ENCODE measurements at places on chromosomes 1 and 21. TPM values are rescaled to one million over a fixed set of nuclear protein-coding genes. Genes with fewer than 3 reads are reported as not detected.

DNA sequence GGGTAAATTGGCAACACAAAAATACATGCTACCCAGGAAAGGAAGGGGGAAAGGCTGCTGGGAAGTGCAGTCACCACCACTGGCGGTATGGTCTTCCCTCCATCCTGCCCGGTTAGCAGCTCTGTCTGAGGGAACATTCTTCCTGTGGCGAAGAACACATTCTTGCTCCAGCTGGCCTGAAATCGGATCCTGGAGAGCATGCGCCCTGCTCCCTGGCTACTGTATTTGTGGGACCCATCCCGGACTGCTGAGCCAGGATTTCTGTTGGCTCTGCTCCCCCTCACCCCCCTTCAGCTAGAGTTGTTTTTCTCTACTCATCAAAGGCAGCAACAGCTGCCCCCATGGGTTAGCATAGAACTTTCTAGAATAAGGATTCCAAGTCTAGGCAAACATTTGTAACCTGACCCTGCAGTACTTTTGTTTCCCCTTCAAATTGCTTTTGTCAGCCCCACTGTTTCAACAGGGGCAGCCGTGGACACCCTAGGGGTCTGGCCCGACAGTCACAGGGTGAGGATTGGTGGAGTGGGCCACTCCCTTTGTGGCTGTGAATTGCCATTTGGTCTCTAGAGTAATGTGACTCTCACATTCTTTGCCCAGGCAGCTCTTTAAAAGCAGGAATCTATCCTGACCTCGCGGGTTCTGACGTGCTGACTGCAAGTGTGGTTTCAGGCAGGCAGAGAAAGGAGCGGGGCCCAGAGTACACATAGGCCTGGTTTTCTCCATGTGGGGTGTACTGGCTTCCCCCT, 157.7 kb downstream of the TOMM20 start:
- peak overlapping the region; percentile 45 for H3K4me3 ChIP-seq
- no peaks in the 10 kb centered on the region for H3K36me3 ChIP-seq
- H3K27ac ChIP-seq: peak overlapping the region; percentile 74
- no peaks in the 10 kb centered on the region for H3K27me3 ChIP-seq
- peaks cover 10% of the 10 kb centered on the region for H3K4me1 ChIP-seq

- H3K4me1 ChIP-seq: no peaks in the 10 kb centered on the region
- DNase-seq: no peak
- H3K27me3 ChIP-seq: no peaks in the 10 kb centered on the region
- H3K27ac ChIP-seq: no peak overlapping the region
- H3K4me3 ChIP-seq: no peak overlapping the region
- H3K36me3 ChIP-seq: no peaks in the 10 kb centered on the region
Observed at GRCh38 chr1:9075022-9075421, 5.6 kb upstream of the SLC2A5 start.

DNA sequence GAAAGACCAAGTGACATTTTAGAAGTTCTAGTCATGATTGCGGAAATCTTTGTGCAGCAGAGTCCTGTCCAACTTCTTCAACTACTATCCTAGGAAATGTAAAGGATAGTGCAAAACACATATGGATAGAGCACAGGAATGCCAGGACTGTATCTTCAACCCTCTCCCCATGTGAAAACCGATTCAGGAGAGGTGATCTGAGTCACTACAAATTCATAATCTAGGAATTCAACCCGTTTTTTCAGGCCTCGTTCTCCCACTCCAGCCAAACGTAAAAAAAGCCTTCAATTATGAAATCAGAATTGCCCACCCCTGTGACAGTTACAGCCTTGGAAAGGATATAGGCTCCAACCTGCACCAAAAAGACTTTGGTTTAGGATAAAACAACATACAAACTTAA, 52.9 kb upstream of the RGS1 start:
- DNase-seq: no peak
- H3K36me3 ChIP-seq: no peaks in the 10 kb centered on the region
- H3K27me3 ChIP-seq: no peaks in the 10 kb centered on the region
- no peak overlapping the region for H3K4me3 ChIP-seq
- H3K27ac ChIP-seq: no peak overlapping the region

DNA sequence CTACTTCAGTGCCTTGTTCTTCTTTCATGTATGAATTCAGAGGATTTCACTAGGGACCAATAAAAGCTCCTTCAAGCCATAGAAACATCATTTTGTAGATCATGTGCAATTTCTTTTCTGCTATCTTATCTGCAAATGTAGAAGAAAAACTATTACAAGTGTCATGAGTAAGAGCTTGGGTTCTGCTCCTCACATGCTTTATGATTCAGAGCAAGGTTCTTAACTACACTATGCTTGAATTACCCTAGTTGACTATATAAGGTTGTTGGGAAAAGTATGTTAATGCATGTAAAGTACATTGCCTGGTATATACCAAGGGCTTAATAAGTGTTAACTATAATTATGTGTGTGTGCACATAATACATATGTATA, 91.4 kb upstream of the S1PR1 start:
- no peaks in the 10 kb centered on the region for H3K4me1 ChIP-seq
- no peak overlapping the region for H3K27ac ChIP-seq
- DNase-seq: no peak
- no peaks in the 10 kb centered on the region for H3K36me3 ChIP-seq

GRCh38 chr21:44880405-44881197, 7.1 kb upstream of the PTTG1IP start:
- no peak overlapping the region for H3K4me3 ChIP-seq
- no peak for DNase-seq
- H3K4me1 ChIP-seq: no peaks in the 10 kb centered on the region
- no peaks in the 10 kb centered on the region for H3K27me3 ChIP-seq

GRCh38 chr21:14842601-14843000, 222.2 kb downstream of the NRIP1 start:
- H3K4me3 ChIP-seq: no peak overlapping the region
- no peak overlapping the region for H3K27ac ChIP-seq
- no peaks in the 10 kb centered on the region for H3K4me1 ChIP-seq

DNA sequence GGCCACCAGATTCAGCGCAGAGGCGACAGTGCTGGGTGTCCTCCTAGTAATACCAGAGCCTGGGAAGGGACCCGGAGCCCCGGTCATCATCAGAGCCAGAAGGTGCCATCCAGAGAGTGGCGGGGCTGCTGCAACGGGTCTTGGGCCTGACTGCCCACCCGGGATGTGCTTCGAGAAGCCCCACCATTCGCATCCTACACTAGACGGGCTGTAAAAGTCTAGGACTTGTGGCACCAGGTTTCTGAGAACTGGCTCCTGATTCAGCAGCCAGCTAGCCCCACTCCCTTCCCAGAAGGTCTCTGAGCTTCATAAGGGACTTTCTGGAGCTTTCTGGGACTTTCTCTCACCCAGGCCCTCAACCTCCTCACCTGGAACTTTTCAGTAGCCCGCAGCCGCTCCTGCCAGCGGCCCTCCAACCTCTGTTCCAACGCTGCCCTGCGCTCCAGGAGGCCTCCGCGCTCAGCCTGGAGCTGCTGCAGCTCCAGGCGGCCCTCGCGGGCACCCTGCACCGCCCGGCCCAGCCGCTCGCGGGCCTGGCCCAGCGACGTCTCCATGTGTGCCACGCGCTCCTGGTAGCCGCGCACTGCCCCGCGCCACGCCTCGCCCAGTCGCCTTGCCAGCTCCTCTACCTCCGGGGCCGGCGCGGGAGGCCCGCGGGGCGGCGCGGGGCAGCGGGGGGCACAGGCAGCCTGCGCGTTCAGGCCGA, 940 bp downstream of the NES start:
- no peak for DNase-seq
- peaks cover 19% of the 10 kb centered on the region for H3K4me1 ChIP-seq
- H3K36me3 ChIP-seq: peaks cover 34% of the 10 kb centered on the region
- H3K27ac ChIP-seq: no peak overlapping the region
- H3K4me3 ChIP-seq: peak overlapping the region; percentile 81
- no peaks in the 10 kb centered on the region for H3K27me3 ChIP-seq

DNA sequence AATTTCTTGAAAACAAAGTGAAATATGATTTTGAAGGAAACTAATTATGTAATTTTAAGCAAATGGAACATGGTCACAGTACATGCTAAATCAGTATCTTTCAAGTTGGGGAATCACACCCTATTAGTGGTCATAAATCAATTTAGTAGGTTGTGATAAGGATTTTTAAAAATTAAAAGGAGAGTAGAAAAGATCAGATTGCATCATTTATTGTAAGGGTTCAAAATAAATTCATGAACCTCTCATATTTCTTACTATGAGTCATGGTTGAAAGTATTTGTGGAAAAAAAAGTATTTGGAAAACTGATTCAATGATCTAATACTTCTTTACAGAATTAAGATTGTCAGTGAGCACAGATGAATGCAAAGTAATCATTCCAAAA, 14.6 kb downstream of the ADSS2 start:
- peaks cover 6% of the 10 kb centered on the region for H3K4me1 ChIP-seq
- no peak for DNase-seq
- no peak overlapping the region for H3K27ac ChIP-seq
- H3K4me3 ChIP-seq: no peak overlapping the region
- H3K27me3 ChIP-seq: no peaks in the 10 kb centered on the region

GRCh38 chr21:41115851-41116250, 52.1 kb upstream of the BACE2 start:
- H3K36me3 ChIP-seq: no peaks in the 10 kb centered on the region
- no peak for DNase-seq
- H3K4me3 ChIP-seq: no peak overlapping the region
- no peaks in the 10 kb centered on the region for H3K27me3 ChIP-seq
- peaks cover 3% of the 10 kb centered on the region for H3K4me1 ChIP-seq

DNA sequence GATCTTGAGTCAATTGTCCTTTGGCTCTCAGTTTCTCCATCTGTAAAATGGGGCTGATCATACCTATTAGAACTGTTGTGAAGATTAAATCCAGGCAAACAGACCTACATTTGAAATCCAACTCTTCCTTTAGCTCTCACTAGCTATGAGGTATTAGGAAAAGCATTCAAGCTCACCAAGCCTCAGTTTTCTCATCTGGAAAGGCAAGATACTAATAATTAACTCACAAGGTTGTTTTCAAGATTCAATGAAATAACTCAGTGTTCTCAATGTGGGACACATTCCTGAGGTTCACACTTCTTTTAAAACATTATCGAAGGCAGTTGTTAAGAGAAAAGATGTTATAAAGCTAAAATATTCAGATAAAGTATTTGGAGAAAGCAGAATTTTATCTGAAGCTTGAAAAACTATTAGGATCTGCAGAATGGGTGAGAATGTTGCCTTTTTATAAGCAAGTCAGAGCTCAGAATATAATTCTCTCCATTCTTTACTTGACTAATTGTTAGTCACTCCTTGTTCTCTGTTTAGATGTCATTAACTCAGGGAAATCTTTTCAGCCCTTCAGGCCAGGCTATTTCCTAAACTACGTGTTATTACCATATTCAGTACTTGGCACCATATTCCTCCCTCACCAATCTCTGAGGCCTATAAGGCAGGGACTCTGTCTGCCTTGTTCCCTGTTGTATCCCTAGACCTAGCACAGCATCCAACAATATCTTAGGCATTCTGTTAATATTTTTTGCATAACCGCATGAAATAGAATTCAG, 72.0 kb upstream of the VAV3 start:
- H3K4me1 ChIP-seq: 0 out of 2 replicates have a peak, but pooled peaks cover 2% of the 10 kb centered on the region
- no peaks in the 10 kb centered on the region for H3K36me3 ChIP-seq
- H3K4me3 ChIP-seq: no peak overlapping the region
- no peaks in the 10 kb centered on the region for H3K27me3 ChIP-seq
- H3K27ac ChIP-seq: no peak overlapping the region

- H3K36me3 ChIP-seq: no peaks in the 10 kb centered on the region
- H3K4me1 ChIP-seq: no peaks in the 10 kb centered on the region
- no peak for DNase-seq
- no peak overlapping the region for H3K27ac ChIP-seq
Observed at GRCh38 chr1:211684331-211684730, 8.9 kb upstream of the NEK2 start.

DNA sequence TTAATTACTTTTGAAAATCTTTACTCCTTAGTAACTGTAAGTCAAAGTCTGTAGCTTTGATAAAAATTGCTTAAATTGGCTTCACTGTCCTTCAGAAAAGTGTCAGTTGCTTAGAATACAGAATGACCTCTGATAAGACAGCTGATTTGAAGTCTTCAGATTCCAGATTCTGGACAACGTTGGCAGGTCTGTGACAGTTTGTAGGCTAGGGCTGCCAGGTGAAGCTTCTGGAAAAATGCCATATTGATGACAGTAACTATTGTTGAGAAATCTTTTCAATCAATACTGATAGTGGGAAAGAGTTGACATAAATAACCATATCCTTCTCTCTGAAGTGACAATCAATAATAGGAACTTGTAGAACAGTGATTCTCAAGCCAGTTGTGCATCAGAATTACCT, 41.3 kb downstream of the RPAP2 start:
- H3K36me3 ChIP-seq: peaks cover 15% of the 10 kb centered on the region
- no peak overlapping the region for H3K27ac ChIP-seq
- no peak overlapping the region for H3K4me3 ChIP-seq
- no peaks in the 10 kb centered on the region for H3K4me1 ChIP-seq

- H3K4me3 ChIP-seq: no peak overlapping the region
- H3K27ac ChIP-seq: no peak overlapping the region
- DNase-seq: no peak
- H3K4me1 ChIP-seq: no peaks in the 10 kb centered on the region
- no peaks in the 10 kb centered on the region for H3K36me3 ChIP-seq
Observed at GRCh38 chr1:66327588-66327987, 206.4 kb upstream of the SGIP1 start.

DNA sequence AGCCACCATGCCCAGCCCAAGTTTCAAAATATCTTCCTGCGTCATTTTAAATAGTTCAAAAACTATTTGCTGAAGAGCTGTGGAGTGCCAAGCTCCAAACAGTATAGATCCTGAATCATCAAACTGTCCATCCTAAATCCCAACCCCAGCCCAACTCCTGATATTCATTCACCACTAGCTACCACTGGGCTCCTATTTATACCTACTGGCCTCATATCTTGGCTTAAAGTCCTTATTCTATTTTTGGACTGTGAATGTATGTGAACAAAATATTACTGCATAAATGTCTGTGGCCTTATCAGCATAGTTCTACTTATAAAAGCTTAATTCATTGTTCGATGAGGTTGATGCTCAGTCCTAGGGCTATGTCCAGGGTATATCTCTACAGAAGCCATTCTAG, 5.2 kb upstream of the SCAMP3 start:
- H3K4me3 ChIP-seq: no peak overlapping the region
- peaks cover 3% of the 10 kb centered on the region for H3K4me1 ChIP-seq
- DNase-seq: no peak
- H3K36me3 ChIP-seq: peaks cover 93% of the 10 kb centered on the region

DNA sequence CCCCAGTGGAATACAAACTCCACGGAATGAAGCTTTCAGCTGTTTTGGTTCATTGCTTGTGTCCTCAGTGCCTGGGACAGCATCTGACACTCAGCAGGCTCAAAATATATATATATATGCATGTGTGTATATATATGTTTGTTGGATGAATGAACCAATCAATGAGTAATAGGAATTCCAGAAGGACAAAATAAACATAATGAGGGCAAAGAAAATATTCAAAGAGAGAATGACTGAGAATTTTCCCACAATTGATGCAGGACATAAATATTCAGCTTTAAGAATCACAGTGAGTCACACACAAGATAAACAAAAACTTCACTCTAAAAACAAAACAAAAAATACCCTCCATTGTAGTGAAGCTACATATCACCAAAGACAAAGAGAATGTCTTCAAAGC, 64.0 kb downstream of the CHD5 start:
- H3K36me3 ChIP-seq: no peaks in the 10 kb centered on the region
- DNase-seq: no peak

GRCh38 chr21:15560383-15561056, 169.3 kb upstream of the USP25 start:
- peaks cover 11% of the 10 kb centered on the region for H3K4me1 ChIP-seq
- H3K27me3 ChIP-seq: no peaks in the 10 kb centered on the region
- H3K27ac ChIP-seq: no peak overlapping the region
- no peak overlapping the region for H3K4me3 ChIP-seq
- H3K36me3 ChIP-seq: 0 out of 3 replicates have a peak, but pooled peaks cover 4% of the 10 kb centered on the region

Gene SPRR2F
- total RNA-seq: not detected

Gene CYP4X1
- total RNA-seq: 0.44 TPM

Gene PDE4B
- total RNA-seq: 18.6 TPM

Gene UBXN10
- total RNA-seq: 0.90 TPM

Gene TMPRSS2
- 10.2 TPM for total RNA-seq

Gene PLEKHN1
- total RNA-seq: 2.0 TPM

Gene EPHA2
- 33.1 TPM for total RNA-seq

All from H9 (cell line).